ENCODE measurements at places on chromosomes 12 and 14.

DNA sequence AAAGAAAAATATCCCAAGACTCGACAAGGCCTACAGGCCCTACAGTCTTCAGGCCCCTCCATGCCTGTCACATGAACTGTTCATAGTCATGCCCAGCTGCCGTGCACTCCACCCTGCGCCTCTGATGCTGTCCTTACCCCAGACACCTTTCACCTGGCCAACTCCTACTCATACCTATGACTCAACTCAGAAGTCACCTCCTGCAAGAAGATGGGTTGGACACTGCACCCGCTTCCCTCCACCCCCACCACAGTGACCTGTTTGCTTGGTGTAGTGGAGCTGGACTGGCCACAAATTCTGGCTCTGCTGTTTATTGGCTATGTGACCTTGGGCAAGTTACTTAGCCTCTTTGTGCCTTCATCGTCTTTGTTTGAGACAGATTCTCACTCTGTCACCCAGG, 56.2 kb downstream of the PHETA1 start:
- DNase-seq: no peak

GRCh38 chr12:13387101-13387500, 190.6 kb downstream of the EMP1 start:
- no peak for DNase-seq

GRCh38 chr14:105094193-105094907, 29.1 kb upstream of the GPR132 start:
- DNase-seq: no peak

GRCh38 chr14:42734041-42734440, 1127.4 kb downstream of the LRFN5 start:
- DNase-seq: no peak

DNA sequence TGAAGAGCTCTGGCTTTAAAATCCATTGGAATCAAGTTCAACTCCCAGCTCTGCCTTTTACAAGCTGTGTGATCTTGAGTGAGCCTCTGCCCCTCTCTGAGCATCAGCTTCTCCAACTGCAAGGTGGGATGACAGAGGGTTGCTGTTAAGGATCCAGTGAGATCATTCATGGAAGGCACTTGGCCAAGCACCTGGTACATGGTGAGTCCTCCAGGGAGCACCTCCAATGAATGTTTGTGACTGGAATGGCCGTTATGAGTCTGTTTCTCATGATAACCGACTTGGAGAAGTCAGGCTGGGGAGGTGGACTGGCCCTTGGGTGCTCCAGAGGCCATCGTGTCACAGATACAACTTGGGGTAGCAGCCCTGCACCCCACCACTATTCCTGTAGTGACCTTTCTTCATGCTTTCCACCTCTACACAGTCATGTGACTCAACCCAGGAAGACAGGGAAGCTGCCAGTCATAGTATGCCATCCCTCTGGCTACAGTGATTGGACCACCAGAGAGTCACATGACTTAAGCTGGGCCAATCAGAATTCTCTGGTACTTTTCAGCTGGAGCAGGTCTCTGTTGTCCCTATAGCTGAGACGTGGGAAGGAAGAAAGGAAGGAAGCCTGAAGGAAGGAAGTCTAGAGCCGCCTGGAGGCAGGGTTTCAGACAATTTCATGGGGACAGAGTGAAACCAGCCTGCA, 146.5 kb upstream of the MYL2 start:
- DNase-seq: no peak

DNA sequence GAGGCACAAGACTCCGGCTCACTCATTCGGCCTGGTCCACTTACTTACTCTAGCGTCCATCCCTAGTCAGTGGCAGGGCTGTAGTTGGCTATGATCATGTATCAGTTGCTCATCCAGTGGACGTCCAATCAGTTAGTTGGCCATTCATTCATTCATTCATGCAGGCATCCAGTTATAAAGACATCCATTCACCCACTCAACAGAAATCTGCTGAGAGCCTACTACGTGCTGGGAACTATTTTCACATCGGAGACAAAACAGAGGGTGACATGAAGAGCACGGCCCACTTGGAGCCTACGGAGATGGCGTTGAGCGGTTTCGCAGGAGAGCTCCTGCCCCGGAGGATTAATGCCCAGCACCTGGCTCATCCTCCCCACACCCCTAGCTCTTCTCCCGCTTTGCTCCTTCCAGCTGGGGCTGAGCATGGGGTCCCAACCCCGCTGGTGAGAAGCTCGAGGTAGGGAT, 49.7 kb downstream of the SNAPC1 start:
- no peak for DNase-seq

DNA sequence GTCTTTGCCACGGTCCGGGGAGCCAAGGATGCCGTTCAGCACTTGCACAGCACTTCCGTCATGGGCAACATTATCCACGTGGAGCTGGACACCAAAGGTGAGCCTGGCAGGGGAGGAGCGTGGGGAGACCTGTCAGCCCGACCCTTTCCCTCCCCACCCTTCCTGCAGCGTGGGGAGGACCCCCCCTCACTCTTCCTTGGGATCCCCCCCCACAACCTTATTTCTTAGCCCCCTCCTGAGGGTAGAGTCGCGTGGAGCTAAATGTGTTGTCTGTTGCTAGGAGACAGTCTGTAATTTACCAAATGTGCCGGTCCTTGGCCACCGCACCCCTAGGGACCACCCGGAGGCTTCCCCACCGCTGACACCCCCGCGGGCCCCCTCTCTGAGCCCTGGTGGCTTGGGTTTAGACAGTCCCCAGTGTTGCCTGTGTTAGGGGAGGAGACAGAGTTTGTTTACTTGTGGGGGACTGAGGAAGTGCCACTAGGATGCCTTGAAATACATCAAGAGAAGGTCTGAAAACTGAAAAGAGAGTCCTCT, 2.3 kb downstream of the SETD1B start:
- DNase-seq: no peak

DNA sequence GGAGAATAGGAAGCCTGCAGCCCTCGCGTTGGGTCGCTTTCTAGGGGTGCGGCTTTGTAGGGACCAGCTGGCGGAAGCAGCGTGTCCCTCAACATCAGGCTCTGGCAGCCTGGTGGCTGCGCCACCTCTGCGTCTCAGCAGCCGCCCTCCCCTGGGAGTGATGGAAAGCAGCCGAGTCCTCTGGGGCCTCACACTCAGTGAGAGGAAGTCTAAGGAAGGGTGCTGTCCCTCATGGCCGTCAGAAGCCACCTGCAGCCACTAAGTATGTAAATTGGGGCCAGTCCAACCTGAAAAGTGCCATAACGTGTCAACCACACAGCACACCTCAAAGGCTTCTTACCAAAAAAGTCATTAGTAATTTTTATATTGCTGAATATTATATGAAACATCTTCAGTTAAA, 80.3 kb downstream of the WDR20 start:
- peak; percentile 91 for DNase-seq

DNA sequence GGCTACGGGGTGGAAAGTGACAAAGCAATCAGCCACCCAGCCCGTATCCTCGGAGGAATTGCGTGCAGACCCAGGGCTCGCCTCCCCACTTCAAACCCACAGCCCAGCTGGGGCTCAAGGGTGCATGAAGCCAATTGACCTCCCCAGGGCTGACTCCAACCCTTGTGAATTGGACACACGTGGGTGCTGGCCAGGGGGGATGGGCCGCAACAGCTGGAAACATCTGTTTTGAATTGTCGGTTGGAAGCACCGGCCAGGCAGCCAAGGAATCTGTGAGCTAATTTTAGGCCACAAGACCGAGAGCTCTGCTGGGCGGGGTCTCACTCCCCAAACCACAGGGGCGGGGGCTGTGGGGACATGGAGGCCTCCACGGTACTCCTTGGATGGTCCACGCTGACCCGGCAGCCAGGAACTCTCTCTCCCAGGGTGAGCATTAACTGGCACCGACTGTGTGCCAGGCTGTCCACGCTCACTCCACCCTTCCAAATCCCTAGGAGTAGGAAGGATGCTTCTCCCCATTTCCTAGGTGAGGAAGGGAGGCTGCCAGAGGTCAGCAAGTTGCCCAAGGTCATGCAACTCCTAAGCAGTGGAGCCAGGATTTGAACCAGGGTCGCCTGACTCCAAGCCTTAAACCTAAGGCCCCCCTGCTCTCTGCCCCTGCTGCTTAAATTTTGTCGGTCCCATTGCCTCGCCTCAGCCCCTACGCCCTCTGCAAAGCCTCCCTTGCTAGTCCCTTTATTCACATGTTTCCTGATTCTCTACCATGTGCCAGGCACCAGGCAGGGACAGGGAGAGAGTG, 11.9 kb upstream of the TMEM119 start:
- no peak for DNase-seq

DNA sequence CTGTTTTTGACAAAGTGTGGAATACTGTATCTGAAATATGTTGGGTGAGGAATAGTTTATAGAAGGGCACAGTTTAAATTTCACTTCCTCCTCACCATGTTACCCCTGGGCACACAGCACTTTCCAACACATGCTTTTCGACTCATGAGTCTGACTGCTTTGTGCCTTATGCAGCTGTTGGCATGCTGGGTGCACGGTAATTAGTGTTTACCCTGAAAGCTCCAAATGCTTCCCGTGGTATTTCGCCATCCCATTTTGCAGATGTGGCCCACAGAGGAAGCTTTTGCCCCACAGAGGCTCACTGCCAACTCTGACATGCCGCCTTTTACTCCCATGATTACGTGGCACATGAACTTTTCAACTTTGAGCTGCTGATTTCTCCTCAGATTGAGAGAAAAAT, 168.6 kb downstream of the PRKCH start:
- no peak for DNase-seq

Data from GM19239 (cell line).